ENCODE measurements at places on chromosomes 3 and 15. TPM values are rescaled to one million over a fixed set of nuclear protein-coding genes. Genes with fewer than 3 reads are reported as not detected.

GRCh38 chr3:49316696-49317457 is 23.0 kb downstream of the USP4 start:
- no peak for DNase-seq

GRCh38 chr3:10511809-10512494 is 6.6 kb upstream of the ATP2B2 start:
- no peak for DNase-seq

- DNase-seq, result no peak
Observed at GRCh38 chr15:95247071-95247984, 1016.0 kb downstream of the MCTP2 start.

DNA sequence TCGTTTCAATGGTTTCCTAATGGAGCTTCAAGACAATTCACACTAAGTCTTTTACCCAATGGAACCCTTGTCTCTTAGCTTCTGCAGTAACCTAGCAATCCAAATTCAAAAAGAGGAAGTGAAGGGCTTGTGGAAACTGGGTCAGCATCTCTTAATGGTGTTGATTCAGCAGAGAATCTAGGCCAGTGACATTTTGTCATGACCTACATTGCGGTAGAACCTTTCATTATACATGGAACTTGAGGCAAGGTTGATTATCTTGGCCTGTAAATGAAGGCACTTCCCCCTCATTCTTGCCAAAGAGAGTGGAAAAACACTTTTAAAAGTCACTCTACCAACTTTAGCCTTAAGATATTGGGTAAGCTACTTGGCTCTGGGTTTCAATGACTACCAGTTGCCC is 42.8 kb downstream of the C2CD4B start:
- DNase-seq, result no peak

DNA sequence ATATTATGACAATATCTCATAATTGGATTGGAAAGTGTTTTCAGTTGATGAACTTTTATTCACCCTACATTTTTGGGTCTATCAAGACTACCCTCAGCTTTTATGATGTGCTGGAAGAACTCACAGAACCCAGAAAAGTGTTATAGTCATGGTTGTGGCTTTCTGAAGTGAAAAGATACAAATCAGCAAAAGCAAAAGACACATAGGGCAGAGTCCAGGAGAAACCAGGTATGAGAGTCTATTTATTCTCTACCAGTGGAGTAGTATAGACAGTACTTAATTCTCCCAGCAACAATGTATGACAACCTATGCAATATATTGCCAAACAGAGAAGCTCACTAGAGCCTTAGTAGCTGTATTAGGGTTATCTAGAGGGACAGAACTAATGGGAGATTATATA is 280.4 kb upstream of the TTC14 start:
- no peak for DNase-seq

- DNase-seq, result no peak
Observed at GRCh38 chr15:55250392-55250791, 39.2 kb downstream of the RAB27A start.

DNA sequence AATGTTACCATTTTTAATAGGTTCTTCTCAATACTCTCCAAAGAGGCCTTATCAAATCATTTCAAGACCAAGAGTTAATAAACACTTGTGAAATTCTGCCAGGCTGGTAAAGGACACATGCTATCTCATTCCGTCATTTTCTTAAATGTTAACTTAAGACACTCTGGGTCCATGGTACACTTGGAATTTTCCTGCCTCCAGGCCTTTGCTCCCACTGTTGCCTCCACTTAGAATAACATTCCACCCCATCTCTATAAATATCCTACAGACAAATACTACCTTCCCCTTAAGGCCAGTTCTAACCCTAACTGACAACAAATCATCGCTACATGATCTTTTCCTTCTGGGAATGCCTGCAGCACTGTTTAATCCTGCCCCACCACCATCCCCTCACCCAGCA is 24.1 kb downstream of the MAGI1 start:
- DNase-seq, result no peak

GRCh38 chr3:155635056-155635455 is 109.8 kb downstream of the PLCH1 start:
- DNase-seq, result no peak

DNA sequence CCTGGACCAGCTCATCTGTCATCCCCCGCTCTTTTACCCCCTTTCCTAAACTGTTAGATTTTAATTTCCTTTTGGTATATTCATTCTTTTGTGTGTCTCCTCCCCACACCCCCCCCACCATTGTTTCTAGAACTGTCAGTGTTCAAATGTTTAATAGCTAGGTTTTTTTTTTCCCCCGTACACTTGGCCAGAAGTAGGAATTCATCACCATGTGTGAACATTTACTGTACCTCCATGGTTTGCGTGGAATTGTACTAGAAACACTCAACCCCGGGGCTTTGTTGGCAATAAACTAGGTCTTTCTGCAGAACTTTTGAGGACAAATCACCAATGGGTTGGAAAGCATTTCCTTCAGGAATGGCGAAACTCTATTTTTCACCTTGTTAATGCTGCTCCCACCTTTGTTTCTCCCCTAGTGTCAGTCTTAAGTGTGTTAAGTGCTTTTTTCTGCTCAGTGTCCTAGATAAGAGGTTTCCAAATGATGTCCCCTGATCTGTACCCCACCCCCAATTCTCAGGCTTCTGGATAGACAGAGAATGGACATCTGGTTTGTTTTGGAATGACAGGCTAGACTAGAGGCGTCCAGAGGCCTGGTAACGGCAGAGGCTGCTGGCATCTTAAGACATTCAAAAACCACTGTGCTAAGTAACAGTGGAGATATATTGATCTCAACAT is 76.8 kb downstream of the SMAD3 start:
- no peak for DNase-seq

DNA sequence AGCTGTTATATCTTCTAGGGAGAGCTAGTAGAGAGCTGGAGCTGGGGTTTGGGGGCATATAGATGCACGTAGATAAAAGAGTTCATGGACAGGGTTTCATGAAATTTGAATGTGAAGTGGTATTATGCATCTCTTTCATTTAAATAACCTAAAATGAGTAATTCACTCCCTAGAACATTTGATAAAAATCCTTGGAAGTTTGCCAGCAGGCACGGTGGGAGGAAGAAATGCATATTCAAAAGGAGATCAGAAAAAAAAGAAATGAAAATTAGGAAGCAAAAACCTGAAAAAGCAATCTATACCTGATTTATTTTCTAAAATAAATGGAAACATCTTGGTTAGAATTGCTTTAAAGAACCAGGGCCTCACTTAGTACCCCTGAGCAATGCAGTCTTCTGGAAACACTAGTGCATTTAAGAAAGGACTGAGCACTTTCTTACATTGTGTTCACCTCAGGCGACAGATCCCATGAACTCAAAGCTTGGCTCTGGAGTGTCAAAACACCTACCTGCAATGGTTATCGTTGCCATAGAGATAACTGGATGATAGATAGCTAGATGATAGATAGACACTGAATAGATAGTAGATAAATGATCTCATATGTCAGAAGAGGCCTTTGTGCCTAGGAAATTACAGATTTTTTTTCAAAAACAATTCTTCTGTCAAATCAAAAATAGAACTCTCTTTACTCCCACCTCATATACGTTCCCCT is 458.6 kb upstream of the THRB start:
- DNase-seq, result no peak

GRCh38 chr15:96146726-96147125 is 183.8 kb upstream of the NR2F2 start:
- DNase-seq, result no peak

DNA sequence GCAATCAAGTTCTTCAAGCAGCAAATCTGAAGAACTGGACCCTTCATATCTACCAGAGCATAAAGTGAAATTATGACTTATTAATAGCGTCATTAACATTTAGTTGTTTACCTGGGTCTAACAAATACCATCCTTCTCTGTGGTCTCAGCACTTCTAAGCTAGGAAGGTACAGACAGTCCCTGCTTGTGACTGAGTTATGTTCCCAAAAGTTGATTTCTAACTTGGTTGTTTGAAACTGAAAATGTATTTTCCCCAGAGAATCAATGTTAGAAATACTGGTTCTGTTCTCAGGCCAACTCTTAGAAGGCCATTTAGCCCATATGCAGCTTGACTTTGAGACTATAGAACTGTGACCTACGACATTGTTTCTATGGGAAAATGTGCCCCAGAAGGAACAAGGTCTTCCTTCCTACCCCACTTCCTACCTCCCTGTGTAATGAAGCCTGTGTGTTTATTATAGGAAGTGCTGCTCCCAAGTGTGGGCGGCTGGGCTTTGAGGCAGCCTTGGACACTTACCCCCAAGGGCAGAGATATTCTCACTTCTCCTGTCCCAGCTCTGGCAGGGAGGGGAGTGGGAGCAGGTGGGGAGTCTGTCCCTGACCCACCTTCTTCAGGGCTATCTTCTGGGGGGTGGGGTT is 12.2 kb upstream of the MAPK6 start:
- DNase-seq, result no peak

DNA sequence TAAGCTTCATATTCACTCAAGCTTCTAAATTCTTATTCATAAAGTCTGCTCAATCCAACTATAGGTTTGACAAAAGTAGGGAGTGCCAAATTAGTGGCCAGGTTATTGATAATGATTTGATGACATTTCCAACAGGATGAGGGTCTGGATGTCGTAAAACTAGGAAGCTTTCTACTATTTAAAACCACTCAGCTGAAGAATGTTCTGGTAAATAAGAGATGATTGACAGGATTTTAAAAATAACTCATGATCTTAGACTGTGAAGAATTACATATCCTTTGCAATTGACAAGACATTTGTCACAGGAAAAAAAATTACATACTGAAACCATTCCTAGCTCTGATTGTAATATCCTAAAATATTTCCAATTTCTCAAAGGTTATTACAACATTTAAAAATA is 15.4 kb upstream of the TRIM59 start:
- no peak for DNase-seq

The GOLGA8G gene
- not detected for total RNA-seq

The EHHADH gene
- 4.2 TPM for total RNA-seq

The TGM4 gene
- total RNA-seq, result not detected
